ENCODE measurements at places on chromosomes 11 and 22. TPM values are rescaled to one million over a fixed set of nuclear protein-coding genes. Genes with fewer than 3 reads are reported as not detected.

GRCh38 chr11:35549787-35550186 lies 24.4 kb upstream of the PAMR1 start:
- no peak overlapping the region for H3K27ac ChIP-seq
- no peak overlapping the region for H3K4me3 ChIP-seq
- DNase-seq, result peak; percentile 91
- no peaks in the 10 kb centered on the region for H3K27me3 ChIP-seq
- H3K36me3 ChIP-seq, result no peaks in the 10 kb centered on the region

- no peak overlapping the region for H3K27ac ChIP-seq
- no peaks in the 10 kb centered on the region for H3K4me1 ChIP-seq
- DNase-seq, result no peak
- no peaks in the 10 kb centered on the region for H3K27me3 ChIP-seq
Measured at GRCh38 chr11:89736566-89736965, 26.5 kb downstream of the TRIM77 start.

GRCh38 chr11:67412495-67413179 lies 2.8 kb upstream of the CARNS1 start:
- H3K27ac ChIP-seq, result no peak overlapping the region
- H3K4me3 ChIP-seq, result no peak overlapping the region
- H3K4me1 ChIP-seq, result peaks cover 50% of the 10 kb centered on the region
- no peaks in the 10 kb centered on the region for H3K27me3 ChIP-seq

DNA sequence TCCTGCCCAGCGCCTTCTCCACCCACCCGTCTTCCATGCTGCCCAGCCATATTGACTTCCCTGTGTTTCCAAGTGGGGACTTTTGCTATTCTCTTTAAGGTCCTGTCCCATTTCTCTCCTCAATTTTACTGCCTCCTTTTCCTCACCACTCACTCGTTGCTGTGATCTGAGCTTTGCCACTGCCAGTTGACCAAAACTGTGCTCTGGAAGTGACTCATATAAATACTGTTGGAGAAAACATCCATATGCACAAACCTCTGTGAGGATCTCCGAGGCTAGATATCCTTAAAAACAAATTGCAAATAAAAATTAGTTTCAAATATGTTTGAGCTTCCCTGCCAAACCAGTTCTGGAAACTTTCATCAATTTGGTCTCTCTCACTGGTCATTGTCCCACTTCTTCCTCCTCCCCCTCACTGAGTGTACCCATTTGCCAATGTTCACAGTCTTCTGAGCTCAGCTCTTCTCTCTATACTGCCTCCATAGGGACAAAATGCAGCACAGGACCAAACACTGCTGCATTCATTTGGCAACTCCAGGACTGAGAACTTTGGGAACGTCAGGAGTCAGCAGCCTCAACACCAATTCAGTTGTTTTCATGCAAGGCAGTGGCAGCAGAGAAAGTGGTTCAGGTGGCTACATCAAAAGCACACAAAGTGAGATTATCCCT lies 34.0 kb upstream of the MMP13 start:
- DNase-seq, result no peak
- no peaks in the 10 kb centered on the region for H3K27me3 ChIP-seq
- H3K4me3 ChIP-seq, result no peak overlapping the region
- no peaks in the 10 kb centered on the region for H3K4me1 ChIP-seq

DNA sequence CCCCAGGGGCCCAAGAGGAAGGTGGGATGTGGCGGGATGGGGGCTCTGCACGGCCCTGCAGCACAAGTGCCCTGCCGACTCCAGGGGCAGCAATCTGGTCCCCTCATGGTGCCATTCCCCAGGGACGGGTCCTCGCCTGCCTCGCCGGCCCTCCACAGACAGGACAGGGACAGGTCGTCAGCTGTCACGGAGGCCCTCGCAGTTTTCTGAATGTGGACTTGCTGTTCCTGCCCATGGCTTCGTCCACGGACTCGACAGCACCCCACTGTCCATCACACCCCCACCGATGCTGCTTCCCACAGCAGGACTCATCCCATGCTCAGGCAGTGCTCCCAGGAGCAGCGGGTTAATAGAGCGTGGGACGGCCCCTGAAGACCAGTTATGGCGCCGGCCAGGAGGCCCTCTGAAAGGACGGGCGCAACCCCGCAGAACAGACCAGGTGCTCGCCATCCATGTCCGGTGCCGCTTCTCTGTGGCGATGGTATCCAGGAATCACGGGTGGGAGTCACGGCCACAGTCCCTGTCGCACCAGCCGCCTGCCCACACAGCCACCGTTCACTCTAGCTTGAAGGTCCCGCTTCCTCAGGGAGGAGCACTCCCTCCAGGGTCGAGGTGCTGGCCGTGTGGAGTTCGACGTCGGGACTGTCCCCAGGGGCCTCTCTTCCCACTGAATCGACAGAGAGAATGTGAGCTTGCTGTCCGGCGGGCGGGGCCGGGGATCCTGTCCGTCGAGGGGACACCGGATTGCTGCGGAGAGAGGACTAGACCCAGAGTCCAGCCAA lies 18.5 kb upstream of the MUC2 start:
- H3K4me1 ChIP-seq, result no peaks in the 10 kb centered on the region
- no peaks in the 10 kb centered on the region for H3K36me3 ChIP-seq
- no peaks in the 10 kb centered on the region for H3K27me3 ChIP-seq
- no peak overlapping the region for H3K4me3 ChIP-seq

DNA sequence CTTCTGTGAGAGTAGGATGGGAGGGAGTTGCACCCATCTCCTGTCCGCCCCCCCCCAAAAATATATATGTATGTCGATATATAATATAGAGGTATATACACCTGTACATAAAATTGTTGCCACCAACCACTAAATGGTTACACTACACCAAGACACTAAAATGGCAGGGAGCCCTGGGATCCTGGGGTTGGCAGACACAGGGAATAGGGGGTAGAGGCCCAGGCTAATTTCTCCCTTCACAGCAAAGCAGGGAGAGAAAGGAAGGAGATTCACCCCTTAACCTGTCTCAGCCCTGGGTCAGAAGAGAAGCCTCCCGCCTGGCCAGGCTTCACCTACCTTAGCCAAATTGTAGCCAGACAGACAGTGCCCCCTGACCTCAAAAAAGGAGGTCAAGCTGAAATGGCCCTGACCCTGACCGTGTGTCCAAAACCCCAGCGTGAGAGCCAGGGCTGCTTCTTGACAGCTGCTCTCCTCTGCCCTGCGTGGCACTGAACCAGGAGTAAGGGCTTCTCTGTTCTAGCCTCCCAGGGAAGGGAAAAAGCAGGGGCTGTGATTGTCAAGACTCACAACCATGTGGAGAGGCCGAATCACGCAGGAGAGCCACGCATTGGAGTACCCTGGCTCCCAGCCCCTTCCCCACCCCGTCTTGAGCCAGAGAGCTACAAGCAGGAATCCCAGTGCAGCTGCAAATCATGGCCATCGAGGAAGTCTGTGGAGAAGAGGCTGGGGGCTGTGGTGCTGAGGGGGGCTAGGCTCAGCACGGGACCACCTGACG lies 40.5 kb downstream of the SGSM3 start:
- peaks cover 13% of the 10 kb centered on the region for H3K4me1 ChIP-seq
- peaks cover 67% of the 10 kb centered on the region for H3K36me3 ChIP-seq
- no peak for DNase-seq
- H3K27ac ChIP-seq, result no peak overlapping the region
- no peaks in the 10 kb centered on the region for H3K27me3 ChIP-seq

- H3K36me3 ChIP-seq, result no peaks in the 10 kb centered on the region
- DNase-seq, result no peak
Measured at GRCh38 chr11:49995565-49995964, 13.2 kb upstream of the OR4C12 start.

DNA sequence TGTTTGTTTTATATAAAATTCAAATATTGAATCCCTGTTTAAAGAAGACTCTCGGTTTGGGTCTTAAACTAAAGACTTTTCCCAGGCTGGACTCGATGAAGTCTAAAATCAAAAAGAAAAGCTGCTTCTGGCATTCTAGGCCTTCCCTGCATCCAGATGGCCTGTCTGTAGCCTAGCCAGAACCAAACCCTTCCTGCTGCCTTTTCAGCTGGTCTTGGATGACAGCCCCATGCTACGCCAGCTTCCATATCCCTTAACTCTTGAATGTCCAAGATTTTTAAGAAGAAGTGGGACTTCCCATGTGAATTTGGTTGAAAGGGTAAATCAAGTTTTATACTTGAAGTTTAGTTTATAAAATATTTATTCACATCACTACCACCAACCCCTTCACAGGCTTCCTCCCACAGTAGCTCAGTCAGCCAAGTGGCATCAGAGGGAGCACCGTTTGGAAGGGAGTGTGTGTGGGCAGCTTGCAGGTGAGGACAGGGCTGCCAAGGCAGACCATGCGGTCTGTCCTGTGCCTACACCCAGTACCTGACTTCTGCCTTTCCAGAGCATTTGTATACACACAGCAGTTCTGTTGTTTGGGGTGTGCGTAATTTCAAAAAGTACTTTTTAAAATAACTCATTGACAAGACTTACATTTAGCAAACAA lies 18.2 kb upstream of the PSMA1 start:
- H3K4me1 ChIP-seq, result peaks cover 51% of the 10 kb centered on the region
- H3K27ac ChIP-seq, result peak overlapping the region; percentile 58
- H3K27me3 ChIP-seq, result no peaks in the 10 kb centered on the region
- no peak overlapping the region for H3K4me3 ChIP-seq

DNA sequence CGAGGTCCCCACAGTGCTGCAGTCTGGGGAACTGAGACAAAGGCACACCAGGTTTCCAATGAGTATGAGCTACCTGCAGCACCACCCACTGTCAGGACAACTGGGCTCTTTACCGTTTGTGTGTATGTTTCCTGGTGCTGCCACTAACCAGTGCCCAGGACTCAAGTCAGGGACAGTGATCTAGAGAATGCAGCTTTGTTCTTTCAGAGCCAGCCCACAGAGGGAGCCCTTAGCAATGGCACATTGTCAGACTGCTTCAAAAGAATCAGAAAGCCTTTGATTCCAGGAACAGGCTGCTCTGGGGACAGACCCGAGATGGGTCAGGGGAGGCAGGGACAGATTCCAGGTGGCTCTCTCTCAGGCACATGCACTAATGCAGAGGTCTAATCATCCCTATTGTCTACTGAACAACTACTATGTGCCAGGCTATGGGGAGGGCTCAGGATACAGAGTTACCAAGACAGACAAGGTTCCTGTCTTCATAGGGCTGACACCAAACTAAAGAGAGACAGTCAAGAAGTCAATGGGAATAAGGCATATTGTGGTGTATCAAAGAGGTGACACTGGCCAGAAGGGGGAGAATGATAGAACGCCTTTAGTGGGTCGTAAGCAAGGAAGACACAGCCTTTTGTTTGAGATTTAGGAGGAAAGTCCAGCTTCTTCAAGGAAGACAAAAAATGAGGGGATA lies 103.7 kb downstream of the VPREB1 start:
- peak; percentile 62 for DNase-seq

DNA sequence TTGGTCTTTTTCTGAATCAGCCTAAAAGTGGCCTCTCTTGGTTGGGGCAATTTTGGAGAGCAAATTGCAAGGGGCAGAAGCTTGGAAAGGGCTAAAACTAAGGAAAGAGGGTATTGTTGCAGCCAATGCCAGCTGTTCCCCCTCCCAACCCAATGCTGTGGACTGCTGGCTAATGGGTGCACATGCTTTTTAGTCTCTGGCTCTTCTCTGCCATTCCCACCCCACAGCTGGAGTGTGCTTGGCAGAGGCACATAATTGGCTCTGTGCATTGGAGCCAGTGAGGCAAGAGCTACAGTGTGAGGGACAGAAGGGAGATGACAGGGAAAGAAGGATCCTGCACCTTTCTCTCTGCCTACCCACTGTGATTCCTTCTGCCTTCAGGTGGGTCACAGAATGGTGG lies 140.0 kb downstream of the NECTIN1 start:
- peaks cover 22% of the 10 kb centered on the region for H3K27me3 ChIP-seq
- peaks cover 14% of the 10 kb centered on the region for H3K4me1 ChIP-seq
- no peaks in the 10 kb centered on the region for H3K36me3 ChIP-seq
- no peak overlapping the region for H3K27ac ChIP-seq
- H3K4me3 ChIP-seq, result no peak overlapping the region
- no peak for DNase-seq

GRCh38 chr11:118157186-118157895 lies 4.7 kb upstream of the SCN4B start:
- no peak overlapping the region for H3K4me3 ChIP-seq
- H3K27ac ChIP-seq, result no peak overlapping the region
- H3K4me1 ChIP-seq, result peaks cover 22% of the 10 kb centered on the region
- peaks cover 96% of the 10 kb centered on the region for H3K27me3 ChIP-seq
- no peak for DNase-seq

DNA sequence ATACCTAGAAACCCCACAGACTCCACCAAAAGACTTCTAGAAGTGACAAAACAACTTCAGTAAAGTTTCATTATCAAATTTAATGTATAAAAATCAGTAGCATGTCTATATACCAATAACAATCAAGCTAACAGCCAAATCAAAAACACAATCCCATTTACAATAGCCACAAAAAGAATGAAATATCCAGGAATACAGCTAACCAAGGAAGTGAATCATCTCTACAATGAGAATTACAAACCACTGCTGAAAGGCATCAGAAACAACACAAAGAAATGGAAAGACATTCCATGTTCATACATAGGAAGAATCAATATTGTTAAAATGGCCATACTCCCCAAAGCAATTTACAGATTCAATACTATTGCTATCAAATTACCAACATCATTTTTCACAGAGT lies 46.0 kb downstream of the PRCP start:
- H3K4me3 ChIP-seq, result no peak overlapping the region
- H3K4me1 ChIP-seq, result peaks cover 12% of the 10 kb centered on the region
- DNase-seq, result no peak
- H3K27ac ChIP-seq, result no peak overlapping the region
- H3K27me3 ChIP-seq, result no peaks in the 10 kb centered on the region

- no peak overlapping the region for H3K4me3 ChIP-seq
- peak overlapping the region; percentile 100 for H3K27ac ChIP-seq
- no peaks in the 10 kb centered on the region for H3K27me3 ChIP-seq
- H3K4me1 ChIP-seq, result peaks cover 46% of the 10 kb centered on the region
- peaks cover 35% of the 10 kb centered on the region for H3K36me3 ChIP-seq
Measured at GRCh38 chr11:64238999-64239398, 1.9 kb upstream of the FKBP2 start.

JHY gene
- 11.1 TPM for total RNA-seq

CHST1 gene
- total RNA-seq, result 3.5 TPM

GNAZ gene
- 72.3 TPM for total RNA-seq

CRYBB2 gene
- 0.40 TPM for total RNA-seq

PANX2 gene
- total RNA-seq, result 0.71 TPM

OOSP4A gene
- total RNA-seq, result not detected

HSPB2 gene
- 4.0 TPM for total RNA-seq

GDPD4 gene
- total RNA-seq, result not detected

DDTL gene
- 0.91 TPM for total RNA-seq
